Omental fat pad (tissue), 4 donors: ENCODE measurements at places on chromosomes 6 and 20.

GRCh38 chr6:84455511-84456029 is 228.1 kb upstream of the CEP162 start:
- no peak for DNase-seq

DNA sequence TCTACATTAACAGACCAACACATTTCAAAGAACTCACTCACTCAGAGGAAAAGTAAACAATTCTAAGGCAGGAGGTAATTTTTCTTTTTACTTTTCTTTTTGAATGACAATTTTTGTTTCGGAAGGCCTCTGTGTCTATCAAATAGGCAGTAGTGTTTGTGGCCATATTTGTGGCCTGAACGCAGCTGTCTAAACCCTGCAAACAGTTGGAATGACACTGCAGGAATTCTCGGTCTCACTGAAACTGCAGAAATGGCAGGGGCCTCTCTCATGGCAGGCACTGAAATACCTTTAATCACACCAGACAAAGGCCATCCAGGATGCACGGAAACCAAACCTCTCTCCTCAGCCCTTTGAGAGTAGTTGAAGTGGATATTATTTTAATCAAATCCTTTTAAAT is 30.4 kb downstream of the FYN start:
- DNase-seq: no peak

- no peak for DNase-seq
These were observed 10.2 kb downstream of the SRSF3 start for GRCh38 chr6:36604090-36605060.

DNA sequence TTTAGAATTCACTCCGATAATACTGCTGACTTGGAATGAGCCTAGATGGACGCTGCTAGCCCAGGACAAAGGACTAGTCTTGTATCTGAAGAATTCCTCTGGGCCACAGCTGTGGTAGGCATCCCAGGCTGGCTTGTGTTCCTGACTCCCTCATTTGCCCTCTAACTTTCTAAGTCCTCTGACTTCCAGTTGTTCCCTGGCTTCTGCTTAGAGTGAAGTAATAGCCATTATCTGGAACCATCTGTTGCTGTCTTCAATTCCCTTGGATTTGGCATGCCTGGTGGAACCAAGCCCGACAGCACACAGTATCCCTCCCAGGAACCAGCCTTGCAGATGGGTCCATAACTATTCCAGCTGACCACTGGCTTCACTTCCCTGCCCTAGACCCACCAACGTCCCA is 376.0 kb downstream of the SYNE1 start:
- no peak for DNase-seq

GRCh38 chr20:40481337-40481736 is 207.7 kb downstream of the MAFB start:
- no peak for DNase-seq

GRCh38 chr6:29982097-29982496 is 39.8 kb downstream of the HLA-A start:
- no peak for DNase-seq

DNA sequence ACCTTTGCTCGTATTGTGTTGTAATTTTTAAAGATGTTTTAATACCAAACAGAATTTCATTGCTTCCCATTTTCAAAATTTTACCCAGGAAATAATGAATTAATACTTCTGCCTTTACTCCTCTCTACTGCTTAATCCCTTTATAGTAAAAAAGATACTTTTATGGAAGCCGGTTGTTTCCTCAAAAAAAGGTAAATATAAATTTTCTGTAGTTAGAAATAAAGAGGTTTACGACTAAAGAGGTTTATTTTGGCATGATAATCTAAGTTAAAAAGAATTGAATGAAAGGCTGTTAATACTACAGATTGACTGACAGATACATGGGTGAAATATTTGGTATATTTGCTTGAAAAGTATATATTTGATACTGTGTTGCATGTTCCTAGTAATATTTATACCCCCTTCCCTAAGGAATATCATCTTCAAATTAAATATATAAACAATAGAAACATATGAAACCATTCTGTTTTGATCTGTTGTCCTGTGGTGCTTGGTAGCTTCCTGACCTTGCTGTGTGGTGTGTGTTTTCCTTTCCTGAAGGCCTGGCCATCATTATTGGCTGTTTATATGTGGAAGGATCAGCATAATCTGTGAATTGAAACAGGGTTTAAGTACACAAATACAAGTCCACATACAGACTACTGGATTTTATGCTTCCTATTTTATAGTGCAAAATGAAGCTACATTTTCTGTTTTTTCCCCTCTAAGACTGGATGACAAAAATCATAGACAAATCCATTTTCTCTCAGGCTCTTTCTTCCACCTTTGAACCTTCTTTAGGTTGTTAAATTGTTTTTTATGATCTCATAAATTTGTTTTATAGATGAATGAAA is 2.3 kb downstream of the LIN28B start:
- no peak for DNase-seq

DNA sequence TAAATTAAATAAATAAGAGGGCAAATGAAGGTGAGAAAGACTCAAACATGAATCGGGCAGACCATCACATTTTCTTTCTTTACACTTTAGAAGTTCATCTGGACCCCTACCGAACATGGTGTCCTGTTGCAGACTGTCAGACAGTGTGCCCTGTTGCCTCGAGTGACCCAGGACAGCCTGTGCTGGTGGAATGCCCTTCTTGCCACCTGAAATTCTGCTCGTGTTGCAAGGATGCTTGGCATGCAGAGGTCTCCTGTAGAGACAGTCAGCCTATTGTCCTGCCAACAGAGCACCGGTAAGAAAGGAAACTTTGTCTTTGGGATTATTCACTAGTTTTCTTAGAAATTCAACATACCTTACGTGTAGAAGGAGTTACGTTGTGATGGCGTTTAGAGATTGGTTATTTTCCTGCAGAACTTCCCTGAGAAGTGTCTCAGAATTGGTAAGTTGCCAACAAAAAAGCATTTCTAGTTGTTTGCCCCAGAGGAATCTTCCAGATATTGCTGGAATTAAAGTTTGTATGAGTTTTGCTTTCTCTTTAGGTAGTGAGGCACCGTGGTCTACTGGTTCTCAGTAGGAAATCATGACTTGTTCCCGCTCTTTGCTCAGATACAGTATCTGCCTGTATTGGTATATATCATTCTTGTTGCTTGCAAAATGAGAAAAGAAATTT is 70.1 kb downstream of the RNF144B start:
- no peak for DNase-seq
